ENCODE measurements at places on chromosomes 3 and 15.

GRCh38 chr15:39918688-39919385 is 1.2 kb downstream of the GPR176 start:
- no peak for DNase-seq

GRCh38 chr3:63847718-63848450 is 15.7 kb downstream of the THOC7 start:
- no peak for DNase-seq

GRCh38 chr3:16888356-16888755 is 3.6 kb downstream of the PLCL2 start:
- no peak for DNase-seq

DNA sequence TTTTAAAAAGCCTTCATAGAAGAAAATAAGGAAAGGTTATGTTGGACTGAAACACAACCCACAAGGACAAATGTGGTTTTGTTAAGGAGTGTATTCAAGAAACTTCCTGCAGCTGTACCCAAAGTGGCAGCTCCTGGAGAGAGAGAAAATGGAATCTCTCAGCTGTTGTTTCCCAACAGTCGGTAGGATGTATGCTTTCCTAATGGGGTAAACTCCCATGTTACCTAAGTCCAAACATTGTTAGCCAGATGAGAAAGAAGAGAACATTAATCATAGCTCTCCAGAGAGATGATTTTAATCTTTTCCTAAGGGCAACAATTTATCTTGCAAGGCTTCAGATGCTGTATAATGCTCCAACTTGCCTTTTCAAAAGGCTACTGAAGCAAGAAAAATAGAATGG is 22.6 kb upstream of the TEX9 start:
- DNase-seq = no peak

DNA sequence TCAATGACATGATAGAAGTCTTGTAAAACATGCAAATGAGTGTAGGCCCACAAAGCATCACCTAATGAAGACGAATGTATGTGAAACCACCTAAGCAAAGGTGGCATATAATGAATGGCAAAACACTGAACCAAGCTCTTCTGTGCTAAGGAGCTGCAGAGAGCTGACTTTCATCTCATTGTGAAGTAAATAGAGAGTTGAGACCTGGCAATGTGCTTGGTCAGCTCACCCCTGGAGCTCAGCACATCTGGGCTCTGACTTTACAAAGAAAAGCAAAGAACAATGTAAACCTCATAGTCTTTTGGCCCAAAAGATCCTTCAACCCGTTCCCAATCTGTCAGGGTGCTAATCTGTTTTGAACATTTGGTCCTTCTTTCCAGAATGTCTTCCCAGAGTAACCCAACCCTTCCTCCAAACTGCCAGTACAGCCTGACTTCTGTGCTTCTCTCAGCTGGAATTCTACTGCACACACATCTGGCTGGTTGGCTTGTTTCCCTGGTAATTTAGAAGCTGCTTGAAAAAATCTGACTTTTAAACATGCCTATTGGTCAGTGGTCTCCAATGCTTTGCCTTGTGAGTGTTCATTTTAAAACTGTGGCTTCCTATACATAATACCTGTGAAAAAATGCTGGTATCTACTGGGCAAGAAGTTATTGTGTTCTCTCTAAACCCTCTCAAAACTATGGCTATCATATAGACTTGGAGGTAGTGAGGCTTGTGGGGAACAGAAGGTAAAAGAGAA is 101.7 kb downstream of the CD200R1L start:
- no peak for DNase-seq

- no peak for DNase-seq
These were observed 304.6 kb downstream of the RPLP1 start for GRCh38 chr15:69757186-69757585.

DNA sequence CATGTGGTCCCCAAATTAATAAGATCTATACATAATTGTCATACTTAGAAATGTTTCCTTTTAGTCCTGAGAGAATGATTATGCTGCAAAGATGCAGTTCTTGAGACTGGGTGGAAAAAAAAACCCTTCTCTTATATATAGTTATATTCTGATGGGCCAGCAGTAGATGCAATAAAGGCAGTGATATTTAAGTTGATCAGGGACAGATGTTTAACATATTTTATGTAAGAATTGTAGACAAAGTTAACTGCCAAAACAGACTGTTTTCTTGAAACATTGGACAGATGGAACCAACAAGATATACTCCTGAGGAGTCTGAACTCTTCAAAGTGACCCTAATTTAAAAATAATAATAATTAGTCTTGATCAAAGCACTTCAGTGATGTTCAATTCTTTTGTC is 172.0 kb upstream of the LRIG1 start:
- no peak for DNase-seq

DNA sequence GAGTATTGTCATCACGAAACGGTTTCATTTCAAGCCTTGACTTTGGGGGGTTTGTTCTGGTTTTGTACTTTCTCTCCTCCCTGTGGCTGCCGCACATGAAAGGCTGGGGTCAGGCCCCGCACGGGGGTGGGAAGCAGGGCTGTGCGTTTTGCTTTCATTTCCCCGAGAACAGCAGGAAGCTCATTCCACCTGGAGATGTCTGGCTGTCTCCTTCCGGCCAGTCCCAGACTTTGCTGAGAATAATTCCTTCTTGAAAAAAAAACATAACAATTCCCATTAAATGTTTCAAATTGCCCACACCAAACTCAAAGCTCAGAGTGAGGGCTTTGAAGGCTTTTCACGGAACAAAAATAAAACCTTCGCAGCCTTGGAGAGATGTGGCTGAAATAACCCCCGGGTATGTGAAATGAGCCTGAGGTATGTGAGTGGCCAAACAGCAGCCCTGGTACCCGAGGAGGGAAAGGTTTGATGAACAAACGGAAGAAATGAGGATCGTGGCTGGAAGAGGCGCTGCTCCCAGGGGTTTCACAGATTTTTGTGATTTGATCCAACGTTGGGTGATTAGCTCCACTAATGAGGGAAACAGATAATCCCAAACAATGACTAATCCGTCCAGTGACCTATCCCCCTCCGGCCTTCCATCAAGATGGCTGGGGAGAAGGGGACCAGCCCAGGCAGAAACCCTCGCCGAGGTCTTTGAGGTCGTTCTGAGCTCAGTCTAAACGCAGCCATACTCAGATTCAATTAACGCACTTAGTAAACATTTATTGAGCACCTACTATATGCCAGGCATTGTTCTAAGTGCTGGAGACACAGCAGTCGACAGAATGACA is 126.9 kb upstream of the MEF2A start:
- no peak for DNase-seq

GRCh38 chr3:143171141-143171980 is 51.8 kb downstream of the CHST2 start:
- DNase-seq = no peak

- no peak for DNase-seq
These were observed 8.3 kb upstream of the TXNRD3 start for GRCh38 chr3:126663257-126663656.

- no peak for DNase-seq
These were observed 132.3 kb upstream of the ABHD17C start for GRCh38 chr15:80562846-80563245.

- DNase-seq = no peak
These were observed 9.1 kb upstream of the SLC9C1 start for GRCh38 chr3:112302881-112303763.

DNA sequence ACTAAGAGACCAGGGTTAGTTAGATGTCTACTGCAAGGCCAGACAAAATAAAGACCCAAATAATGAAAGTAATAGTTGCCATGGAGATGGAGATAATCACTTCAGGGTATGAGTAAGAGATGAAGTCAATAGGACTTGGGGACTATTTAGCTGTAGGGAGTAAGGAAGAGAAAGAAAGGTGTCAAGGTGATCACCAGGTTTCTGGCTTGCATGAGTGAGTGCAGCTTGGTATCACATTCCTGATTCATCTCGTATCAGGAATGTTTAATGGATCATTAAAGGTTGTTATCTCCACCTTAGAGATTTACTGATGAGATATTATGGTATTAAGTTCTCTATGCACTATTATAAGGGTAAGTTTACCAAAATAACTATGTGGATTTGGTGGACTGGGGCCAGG is 357.4 kb upstream of the ATP11B start:
- DNase-seq = no peak

DNA sequence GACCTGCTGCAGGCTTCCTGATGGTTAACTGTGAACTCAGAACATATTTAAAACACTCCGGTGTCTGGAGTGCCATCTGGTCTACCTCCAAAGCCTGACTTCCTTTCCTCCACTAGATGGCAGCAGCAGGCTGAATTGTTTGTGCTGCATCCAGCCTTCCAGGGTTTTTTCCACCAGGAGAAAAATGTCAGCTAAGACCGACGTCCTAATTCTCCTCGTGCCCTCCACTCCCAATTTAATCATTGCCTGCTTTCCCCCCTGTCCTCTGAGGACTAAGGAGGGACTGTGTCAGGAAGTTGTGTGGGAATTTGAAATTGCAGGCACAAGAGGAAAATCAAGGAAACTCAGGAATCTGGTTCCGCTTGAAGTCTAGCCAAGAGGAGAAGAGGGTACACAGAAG is 165.2 kb upstream of the UMPS start:
- no peak for DNase-seq

DNA sequence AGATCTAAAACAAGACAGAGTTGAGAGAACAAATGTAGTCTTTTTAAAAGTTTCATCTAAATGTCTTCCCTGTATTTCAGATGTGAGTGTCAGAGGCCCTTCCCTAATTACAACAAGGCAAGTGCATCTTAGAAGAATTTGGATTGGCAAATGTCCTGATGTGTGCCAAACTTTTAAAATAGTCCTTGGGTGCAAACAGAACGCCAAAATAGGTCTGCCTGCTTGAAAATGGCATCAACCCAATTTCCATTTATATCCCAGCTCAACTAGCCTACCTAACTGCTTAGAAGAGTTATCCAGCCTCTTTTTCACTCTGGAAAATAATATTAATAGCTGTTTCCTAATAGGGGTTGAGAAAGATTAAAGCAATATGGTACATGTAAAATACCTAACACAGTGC is 311.8 kb upstream of the ARRDC4 start:
- DNase-seq = no peak

- no peak for DNase-seq
These were observed 4.7 kb upstream of the GCSAM start for GRCh38 chr3:112137781-112138180.

GRCh38 chr3:66370179-66370578 is 130.6 kb downstream of the LRIG1 start:
- DNase-seq = no peak

GRCh38 chr15:75161106-75161916 is 40.4 kb upstream of the C15orf39 start:
- DNase-seq = peak; percentile 41

DNA sequence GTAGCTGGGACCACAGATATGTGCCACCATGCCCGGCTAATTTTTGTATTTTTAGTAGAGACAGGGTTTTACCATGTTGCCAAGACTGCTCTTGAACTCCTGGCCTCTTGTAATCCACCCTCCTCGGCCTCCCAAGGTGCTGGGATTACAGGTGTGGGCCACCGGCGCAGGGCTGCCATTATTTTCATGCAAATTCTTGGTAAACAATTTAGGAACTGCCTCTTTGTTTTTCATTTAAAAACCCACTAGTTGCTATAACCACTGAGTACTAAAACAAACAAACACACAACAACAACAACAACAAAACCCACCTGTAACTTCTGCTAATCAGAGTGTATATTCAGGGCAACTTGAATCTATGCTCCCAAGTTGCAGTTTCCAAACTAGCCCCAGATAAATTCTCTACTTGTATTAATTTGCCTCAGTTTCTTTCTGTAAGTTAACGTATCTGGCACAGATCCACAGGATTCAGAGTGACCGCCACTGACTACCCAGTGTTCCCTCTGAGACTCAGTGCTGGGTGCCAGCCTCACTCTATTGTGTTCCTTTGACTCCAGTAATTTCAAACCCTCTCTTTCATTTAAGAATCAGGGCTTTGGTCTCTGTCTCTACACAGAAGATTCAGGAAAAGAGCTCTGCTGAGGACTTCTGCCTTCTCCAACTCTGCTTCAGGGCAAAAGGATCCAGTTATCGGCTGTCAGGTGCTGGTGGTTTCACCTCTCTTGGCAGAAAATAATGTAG is 18.6 kb upstream of the ZNF710 start:
- no peak for DNase-seq

GRCh38 chr3:113712129-113712528 is 15.7 kb upstream of the USF3 start:
- DNase-seq = no peak

GRCh38 chr3:177596816-177597271 is 399.6 kb upstream of the TBL1XR1 start:
- no peak for DNase-seq

Measured in suprapubic skin (tissue), 4 donors.